ENCODE measurements at places on chromosomes 1 and 21.
A peak's percentile ranks its signal among the peaks of the same experiment; 100 is the strongest.

DNA sequence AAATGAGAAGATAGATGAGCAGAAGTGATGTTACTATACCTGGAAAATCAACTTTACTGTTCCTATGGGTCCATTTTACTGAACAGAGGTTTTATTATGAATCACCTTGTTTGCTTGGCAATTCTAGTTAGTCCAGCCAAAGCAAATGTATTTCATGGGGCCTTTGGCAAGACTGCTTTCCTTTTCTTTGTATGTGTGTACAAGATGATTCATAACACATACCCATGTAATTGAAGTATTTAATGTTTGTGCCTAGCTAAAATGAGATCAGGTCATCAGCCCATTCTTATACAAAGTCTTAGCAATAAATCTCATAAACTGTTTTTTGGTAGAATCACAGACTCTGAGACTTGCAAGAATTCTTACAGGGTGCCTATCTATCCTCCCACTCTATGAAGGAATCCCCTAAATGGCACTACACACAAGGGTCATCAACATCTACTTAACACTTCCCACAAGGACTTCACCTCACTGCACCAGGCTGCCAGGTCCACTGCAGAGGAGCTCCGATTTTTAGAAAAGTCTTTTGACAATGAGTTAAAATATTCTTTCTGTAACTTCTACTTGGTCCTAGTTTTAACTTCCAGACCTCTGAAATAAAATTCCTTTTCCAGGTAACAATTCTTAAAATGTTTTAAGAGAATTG is 58.5 kb downstream of the LPAR3 start:
- DNase-seq, result no peak

- no peak for DNase-seq
These were observed 74.5 kb downstream of the C1orf21 start for GRCh38 chr1:184461321-184461720.

DNA sequence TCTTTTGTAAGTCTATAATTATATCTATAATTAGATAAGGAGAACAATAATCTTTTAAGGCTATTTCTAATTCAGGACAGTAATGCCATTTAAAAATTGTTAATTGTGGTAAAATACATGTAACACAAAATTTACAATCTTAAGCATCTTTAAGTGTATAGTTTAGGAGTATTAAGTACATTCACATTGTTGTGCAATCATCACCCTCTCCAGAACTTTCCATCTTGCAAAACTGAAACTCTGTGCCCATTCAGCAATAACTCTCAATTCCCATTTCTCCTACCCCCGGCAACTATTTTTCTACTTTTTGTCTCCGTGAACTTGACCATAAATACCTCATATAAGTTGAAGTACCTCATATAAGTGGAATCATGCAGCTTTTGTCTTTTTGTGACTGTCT is 93.9 kb upstream of the KCNA3 start:
- DNase-seq, result no peak

DNA sequence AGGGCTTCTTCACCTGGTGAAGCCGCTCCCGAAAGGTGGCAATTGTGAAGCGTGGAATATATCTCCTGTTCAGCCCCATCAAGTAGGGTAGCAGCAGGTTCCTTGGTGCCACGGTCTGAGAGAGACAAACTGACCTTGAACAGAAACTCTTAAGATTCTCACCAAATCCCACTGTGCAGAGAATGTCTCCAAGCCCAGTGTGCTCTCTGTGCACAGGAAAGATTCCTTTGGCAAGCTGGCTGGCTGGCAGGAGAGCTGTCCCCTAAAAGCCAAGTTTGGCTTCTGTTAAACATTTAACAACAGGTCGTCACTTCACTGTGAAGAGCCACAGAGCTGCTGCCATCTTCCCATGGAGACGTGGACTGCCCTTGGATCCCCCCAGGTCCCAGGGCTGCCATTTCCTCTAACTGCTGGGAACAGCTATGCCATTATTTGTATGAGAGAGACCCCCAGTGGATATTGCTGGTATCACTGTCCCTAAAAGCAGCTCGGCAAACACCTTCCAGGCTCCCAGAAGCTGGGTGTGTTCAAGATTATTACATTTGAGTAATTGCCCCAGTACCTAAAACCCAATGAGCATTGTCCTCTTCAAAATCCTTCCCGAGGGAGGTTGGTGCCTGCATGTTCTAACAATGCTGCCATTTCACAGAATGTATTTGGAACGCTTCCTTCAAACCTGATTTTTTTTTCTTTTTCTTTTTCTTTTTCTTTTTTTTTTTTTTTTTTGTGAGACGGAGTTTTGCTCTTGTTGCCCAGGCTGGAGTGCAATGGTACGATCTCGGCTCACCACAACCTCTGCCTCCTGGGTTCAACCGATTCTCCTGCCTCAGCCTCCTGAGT is 71.8 kb downstream of the CD58 start:
- DNase-seq, result peak; percentile 58

GRCh38 chr1:35046730-35047129 is 15.0 kb upstream of the ZMYM6 start:
- no peak for DNase-seq

DNA sequence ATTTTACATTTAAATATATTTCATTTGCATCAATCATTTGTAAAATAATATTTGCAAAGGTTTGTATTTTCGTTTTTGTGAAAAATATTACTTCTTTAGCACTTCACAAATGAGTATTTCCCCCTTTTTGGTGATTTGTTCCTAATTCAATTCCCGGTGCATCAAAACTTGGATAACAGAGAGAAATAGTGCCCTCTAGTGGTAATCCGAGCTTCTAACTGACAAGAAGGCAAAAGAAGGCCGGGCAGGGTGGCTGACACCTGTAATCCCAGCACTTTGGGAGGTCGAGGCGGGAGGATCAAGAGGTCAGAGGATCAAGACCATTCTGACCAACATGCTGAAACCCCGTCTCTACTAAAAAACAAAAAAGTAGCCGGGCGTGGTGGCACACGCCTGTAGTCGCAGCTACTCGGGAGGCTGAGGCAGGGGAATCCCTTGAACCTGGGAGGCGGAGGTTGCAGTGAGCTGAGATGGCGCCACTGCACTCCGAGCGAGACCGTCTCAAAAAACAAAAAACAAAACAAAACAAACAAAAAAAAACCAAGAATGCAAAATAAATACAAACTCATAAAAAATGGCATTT is 137.7 kb downstream of the COL11A1 start:
- no peak for DNase-seq

- no peak for DNase-seq
These were observed 15.2 kb downstream of the DDX20 start for GRCh38 chr1:111770916-111771315.

DNA sequence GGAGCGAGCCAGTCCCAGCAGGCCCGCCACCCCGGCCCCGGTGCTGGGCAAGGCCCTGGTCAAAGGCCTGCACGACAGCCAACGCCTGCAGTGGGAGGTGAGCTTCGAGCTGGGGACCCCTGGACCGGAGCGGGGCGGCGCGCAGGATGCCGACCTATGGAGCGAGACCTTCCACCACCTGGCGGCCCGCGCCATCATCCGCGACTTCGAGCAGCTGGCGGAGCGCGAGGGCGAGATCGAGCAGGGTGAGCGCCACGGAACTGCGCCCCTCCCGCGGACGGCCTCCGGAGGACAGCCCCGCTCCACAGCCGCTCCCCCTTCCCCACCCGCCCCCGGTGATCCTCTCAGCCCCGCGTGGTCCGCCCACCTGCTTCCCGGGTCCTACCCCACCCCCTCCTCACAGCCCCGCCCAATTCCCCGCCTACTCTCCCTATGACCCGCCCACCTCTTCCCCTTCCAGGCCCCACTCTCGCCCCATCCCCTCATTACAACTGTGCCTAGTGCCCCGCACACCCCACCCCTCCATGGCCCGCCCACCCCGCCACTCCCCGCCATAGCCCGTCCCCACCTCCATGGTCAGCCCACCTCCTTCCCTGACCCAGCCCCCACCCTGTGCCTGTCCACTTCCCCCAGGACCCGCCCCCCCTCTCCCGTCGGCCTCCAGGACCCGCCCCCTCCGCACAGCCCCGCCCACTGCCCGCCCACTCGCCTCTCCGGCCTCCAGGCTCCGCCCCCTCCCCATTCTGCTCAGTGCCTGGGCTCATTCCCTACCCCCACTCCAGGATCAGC is 52.7 kb downstream of the VWA5B1 start:
- peak; percentile 52 for DNase-seq

DNA sequence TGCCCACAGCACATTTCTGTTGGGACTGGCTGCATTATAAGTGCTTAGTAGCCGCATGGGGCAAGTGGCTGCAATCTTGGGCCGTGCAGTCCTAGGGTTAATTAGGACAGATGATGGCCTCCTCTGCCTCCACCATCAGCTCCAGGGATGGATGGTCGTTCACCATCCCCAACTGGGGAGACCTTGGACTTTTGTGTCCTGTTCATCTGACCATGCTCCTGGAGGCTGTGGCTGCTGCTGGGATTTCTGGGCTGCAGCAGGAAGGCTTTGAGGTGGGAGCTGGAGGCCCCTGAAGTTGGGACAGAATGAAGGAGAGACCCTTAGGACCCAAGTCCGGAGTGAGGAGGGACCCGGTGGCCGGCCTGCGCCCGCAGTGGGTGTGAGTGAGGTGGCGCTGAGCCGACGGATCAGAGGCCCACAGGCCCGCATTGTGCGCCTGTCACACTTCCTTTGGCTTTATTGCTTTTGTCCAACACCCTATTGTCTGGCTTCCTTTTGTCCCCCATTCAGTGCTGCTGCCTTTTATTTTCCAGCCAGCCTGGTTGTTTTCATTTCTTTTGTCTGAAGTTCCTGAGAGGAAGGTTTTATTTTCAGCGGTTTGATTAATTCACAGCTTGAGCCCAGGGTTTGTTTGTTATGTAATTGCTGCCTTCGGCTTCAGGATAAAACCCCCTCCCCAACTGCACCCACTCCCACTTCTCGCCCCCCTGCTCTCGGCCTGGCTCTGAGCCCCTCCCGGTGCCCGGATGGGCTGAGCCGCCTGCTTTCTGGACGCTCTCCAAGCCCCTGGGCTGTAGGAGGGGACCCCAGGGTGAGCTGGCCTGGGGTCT is 35.6 kb downstream of the SOX13 start:
- no peak for DNase-seq

DNA sequence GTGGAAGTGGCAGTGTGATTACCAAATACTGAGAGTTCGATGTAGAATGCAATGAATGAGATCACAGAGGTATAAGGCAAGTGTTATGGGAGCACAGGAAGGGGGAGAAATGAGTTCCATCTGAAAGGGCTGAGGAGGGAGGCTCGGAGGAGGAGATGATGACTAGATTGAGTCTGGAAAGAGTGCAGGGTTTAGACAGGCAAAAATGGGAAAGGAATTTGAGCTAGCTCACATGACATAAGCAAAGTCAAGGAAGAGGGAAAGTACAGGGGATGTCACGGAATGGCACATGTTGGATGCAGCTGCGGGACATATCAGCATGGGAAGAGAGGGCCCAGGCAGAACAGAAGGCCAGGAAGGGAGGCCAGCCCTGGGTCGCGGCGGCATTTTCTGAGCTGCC is 132.7 kb downstream of the RUNX1 start:
- DNase-seq, result no peak

DNA sequence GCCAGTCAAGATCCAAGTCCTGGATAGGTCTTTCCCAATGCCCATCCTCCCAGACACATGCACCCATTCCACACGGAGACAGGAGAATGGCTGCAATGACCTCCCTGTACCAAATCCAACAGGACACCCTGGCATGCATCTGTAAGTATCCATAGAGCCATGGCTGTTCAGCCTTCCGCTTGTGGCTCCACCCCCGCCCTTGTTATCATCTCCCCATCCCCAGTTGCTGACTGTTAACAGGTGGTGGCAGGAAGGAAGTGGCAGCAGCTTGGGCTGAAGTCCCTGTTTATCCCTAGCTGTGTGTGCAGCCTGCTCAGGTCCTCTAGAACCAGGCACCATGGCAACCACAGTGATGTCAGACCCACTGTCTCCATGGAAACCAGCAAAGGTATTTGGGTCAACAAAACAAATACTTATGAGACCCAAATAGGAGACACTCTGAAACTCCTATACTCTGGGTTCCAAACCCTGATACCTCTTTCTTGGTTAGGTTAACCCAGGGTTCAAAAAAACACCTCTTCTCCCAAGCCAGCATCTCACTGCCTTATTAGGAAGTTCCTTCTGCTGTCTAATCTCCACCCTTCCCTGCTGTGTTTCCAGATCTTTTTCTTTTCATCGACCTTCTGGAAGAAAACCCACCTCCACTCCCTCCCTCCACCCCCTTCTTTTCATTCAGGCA is 721 bp downstream of the PBXIP1 start:
- peak; percentile 84 for DNase-seq

- DNase-seq, result peak; percentile 20
These were observed 112.0 kb downstream of the BARHL2 start for GRCh38 chr1:90605070-90605469.

GRCh38 chr1:9247894-9248293 is 13.3 kb downstream of the H6PD start:
- DNase-seq, result peak; percentile 60

DNA sequence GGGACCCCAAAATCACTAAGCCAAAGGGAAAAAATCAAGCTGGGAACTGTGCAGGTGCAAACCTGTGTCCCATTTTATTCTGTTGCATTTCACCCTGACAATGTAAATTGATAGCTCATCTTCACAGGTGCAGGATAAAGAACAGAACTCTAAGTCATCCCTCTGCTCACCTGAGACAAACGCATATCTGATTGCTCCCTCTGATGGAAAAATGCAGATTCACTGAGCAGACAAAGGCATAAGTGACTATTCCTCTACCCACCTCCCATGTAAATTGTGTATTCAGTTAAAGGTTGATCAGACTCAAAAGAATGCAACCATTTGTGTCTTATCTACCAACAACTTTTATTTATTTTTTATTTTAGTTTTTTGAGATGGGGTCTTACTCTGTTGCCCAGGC is 644.2 kb downstream of the PTPRU start:
- no peak for DNase-seq

DNA sequence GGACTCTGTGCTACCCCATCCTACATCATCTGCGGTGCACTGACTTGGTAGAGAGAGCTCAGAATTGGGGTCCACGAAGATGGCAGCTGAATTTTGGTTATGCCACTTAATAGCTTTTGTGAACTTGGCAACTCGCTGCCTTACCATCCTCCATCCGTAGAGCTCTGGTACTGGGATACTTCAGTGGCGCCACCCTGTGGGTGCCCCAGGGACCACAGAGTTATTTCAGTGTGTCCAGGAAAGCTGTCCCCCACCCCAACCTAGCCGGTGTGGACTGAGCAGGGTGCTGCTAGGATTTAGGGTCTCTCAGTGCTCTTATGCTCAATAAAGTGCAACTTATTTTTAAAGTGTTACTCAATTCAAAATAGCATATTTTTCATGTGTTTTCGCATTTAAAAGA is 9.0 kb upstream of the USF1 start:
- no peak for DNase-seq

GRCh38 chr1:178119628-178120027 is 25.7 kb downstream of the RASAL2 start:
- DNase-seq, result no peak

- no peak for DNase-seq
These were observed 23.5 kb downstream of the AGRN start for GRCh38 chr1:1043411-1043810.

DNA sequence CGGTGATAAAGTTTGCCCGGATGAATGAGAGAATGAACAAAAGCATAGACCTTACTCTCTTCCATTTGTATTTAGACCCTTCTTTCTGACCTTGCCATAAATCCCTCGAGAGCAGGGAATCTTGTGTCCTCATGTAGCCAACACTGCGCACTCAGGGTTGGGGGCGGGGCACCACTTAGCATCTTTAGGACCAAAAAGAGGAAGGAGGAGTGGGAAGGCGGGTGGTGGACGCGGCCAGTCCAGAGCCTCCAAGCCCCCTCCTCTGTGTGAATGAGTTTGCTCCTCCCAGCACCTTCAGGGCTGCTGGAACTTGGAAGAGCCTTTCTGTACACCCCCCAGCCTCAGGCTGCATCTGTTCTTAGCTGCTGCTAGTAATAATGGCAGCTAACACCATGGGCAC is 141.9 kb upstream of the TMEM51 start:
- DNase-seq, result no peak

GRCh38 chr21:16145479-16145878 is 415.7 kb downstream of the USP25 start:
- no peak for DNase-seq

- no peak for DNase-seq
These were observed 667.1 kb downstream of the LTN1 start for GRCh38 chr21:28325618-28326017.
